Parietal lobe (tissue), 2 donors: ENCODE measurements at places on chromosomes 5 and 9. TPM values are rescaled to one million over a fixed set of nuclear protein-coding genes. Genes with fewer than 3 reads are reported as not detected.

FOXD4L5 gene
- total RNA-seq: 0.31 TPM

NPDC1 gene
- total RNA-seq: 34.4 TPM

LRRC19 gene
- under 0.01 TPM for total RNA-seq

DPYSL3 gene
- total RNA-seq: 1,294 TPM

CCDC192 gene
- total RNA-seq: not detected

BASP1 gene
- 353 TPM for total RNA-seq

UCK1 gene
- 21.9 TPM for total RNA-seq

PDE6A gene
- not detected for total RNA-seq

PCDHGA3 gene
- total RNA-seq: 11.0 TPM

HK3 gene
- 0.31 TPM for total RNA-seq
